ENCODE measurements at places on chromosomes 4 and X. TPM values are rescaled to one million over a fixed set of nuclear protein-coding genes. Genes with fewer than 3 reads are reported as not detected.

The DCAF12L2 gene
- total RNA-seq = not detected

The DCAF8L1 gene
- total RNA-seq = not detected

The SOWAHB gene
- total RNA-seq = 0.42 TPM

DNA sequence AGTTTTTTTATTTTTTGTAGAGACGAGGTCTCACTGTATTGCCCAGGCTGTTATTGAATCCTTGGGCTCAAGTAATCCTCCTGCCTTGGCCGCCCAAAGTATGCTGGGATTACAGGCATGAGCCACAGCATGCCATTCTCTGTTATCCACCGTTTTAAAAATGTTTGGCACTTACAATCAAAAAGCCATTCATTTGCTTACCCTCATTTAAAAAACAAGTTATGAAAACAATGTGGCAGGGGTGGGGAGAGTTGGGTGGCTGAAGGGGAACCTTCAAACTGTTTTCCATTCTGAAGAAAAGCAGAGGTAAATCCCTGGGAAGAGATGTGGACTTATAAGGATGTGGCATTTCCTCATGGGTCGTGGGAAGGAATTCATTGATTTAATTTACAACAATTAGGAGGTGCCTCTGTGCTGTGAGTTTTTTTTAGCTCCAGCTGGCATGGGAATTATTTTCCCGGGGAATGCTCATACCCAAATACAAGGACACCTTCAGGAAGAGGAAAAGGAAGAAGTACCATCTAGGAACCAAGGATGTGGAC lies 103.5 kb downstream of the MID1 start:
- H3K27me3 ChIP-seq = no peaks in the 10 kb centered on the region
- DNase-seq = no peak
- H3K4me3 ChIP-seq = no peak overlapping the region
- no peaks in the 10 kb centered on the region for H3K36me3 ChIP-seq

GRCh38 chr4:14583331-14583730 lies 418.9 kb upstream of the CPEB2 start:
- H3K4me3 ChIP-seq = no peak overlapping the region
- no peak for DNase-seq
- no peak overlapping the region for H3K27ac ChIP-seq
- H3K36me3 ChIP-seq = no peaks in the 10 kb centered on the region

The AKAP4 gene
- total RNA-seq = 0.07 TPM

The PNCK gene
- 1.00 TPM for total RNA-seq

The SFRP2 gene
- total RNA-seq = 4.0 TPM
